Activated CD4-positive, alpha-beta T cell treated with anti-CD3 and anti-CD28 coated beads for 24 hours (primary cell): ENCODE measurements at places on chromosomes 4 and X.

- DNase-seq: no peak
Measured at GRCh38 chr4:118124997-118125396, 90.7 kb downstream of the NDST3 start.

GRCh38 chr4:97759785-97760184, 383.5 kb downstream of the STPG2 start:
- no peak for DNase-seq

- no peak for DNase-seq
Measured at GRCh38 chr4:28259951-28260350, 1399.3 kb downstream of the STIM2 start.

DNA sequence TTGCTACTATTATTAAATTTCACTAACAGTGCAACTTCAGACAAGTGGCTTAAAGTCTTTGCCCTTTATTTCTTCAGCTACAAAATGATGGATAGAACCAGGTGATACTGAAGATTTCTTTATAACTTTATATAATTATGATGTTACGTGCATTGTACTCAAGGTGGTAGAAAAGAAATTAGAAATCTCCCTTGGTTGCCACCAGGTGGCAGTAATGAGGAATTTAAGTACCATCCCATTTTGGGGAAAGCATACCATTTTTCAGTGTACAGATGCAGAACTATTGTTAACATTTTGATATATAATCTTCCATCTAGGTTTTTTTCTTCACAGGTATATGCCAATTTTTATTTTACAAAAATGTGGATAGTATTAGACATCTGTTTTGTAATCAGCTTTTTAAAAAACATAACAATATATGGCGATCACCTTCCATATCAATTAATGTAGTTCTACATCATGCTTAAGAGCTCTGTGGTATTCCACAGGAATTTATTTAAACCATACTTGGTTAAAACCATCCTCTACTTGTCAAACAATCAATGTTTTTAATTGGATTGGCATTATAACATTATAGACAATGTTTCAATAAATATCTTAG, 37.7 kb upstream of the RAB33B start:
- no peak for DNase-seq
